GM23338 (cell line): ENCODE measurements at places on chromosomes 11 and 22. TPM values are rescaled to one million over a fixed set of nuclear protein-coding genes. Genes with fewer than 3 reads are reported as not detected.

DNA sequence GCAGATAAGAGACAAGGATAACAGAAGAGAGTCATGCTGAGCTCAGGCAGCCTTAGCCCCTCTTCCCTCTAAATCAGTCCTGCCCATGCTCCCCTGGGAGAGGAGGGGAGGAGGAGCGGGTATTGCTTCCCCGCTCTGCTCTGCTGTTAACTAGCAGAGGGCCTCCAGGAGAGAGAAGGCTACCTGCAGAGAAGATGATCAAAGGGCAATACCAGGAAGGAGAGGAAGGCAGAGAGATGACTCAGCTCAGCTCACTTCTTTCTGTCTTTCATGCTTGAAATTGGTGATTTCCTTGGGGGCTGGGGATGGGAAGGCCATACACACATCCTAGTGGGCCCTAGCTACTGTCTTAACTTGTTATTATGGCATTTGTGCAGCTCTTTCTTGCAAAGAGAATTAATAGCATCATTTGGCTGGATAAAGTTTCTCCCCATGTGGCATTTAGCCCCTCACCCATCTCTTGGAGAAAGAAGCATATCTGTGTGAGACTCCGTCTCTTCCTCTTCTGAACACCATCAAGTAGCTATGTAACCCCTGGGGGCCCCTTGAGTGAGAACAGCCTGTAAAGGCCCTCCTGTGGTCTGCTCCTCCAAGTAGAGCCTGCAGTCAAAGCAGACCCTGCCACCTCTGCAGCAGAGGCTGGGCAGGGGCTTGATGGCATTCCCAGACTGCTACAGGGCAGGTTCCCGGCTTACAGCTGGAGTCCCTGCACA lies 33.4 kb upstream of the AMOTL1 start:
- H3K4me3 ChIP-seq = peak overlapping the region; percentile 22
- H3K36me3 ChIP-seq = no peaks in the 10 kb centered on the region
- H3K27ac ChIP-seq = peak overlapping the region; percentile 70
- peaks cover 75% of the 10 kb centered on the region for H3K4me1 ChIP-seq
- peak; percentile 59 for DNase-seq

DNA sequence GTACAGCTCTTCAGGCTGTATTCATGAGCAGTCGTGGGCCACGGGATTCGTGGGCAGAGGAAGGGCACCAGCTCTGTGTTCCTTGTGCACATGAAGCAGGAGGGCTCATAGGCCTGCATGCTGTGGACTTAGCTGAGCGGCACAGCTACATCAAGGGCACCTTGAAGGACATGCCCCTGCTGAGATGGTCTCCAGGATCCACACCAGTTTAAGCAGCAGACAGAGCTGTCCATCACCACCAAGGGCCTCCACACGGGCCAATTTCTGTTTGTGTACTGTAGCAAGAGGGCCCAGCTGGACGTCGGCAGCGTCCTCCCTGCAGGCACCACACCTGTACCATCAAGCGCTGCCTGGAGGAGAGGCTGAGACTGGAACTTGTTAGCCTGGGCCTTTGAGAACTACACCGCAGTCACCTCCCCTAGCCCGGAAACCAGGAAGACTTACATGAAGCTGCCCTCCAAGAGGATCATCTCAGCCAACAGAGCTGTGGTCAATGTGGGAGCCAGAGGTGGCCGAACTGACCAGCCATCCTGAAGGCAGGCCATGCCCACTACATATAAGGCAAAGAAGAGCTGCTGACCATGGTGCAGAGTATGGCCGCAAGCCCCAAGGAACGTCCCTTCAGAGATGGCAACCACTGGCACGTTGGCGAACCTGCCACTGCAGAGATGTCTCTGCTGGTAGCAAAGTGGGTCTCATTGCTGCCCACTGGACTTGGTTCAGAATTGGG lies 32.7 kb upstream of the GNB1L start:
- H3K4me3 ChIP-seq = no peak overlapping the region
- no peaks in the 10 kb centered on the region for H3K27me3 ChIP-seq
- no peaks in the 10 kb centered on the region for H3K36me3 ChIP-seq

DNA sequence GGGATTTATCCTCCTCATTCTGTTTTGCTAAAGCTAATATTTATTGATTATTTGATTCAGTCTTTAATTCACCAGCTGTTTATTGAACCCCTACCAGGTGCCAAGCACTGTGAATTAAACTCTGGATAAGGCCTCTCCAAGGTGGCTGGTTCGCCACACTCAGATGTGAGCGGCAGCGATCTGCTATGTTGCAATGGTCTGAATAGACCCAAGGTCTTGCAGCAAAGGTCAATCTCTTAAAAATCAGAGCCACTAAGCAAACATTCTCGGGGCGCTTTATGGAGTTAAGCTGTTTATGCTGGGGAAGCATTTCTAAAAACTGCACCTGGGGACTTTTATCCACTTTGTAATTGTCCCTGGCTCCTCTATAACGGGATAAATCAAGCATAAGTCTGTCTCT lies 10.5 kb upstream of the TSPAN18 start:
- H3K27me3 ChIP-seq = no peaks in the 10 kb centered on the region
- no peak for DNase-seq
- H3K27ac ChIP-seq = no peak overlapping the region
- H3K4me3 ChIP-seq = no peak overlapping the region
- no peaks in the 10 kb centered on the region for H3K36me3 ChIP-seq
- H3K4me1 ChIP-seq = peaks cover 18% of the 10 kb centered on the region

GRCh38 chr11:109697140-109697843 lies 275.3 kb downstream of the C11orf87 start:
- H3K27ac ChIP-seq = no peak overlapping the region
- H3K36me3 ChIP-seq = no peaks in the 10 kb centered on the region
- DNase-seq = peak; percentile 78
- H3K4me3 ChIP-seq = no peak overlapping the region
- H3K27me3 ChIP-seq = no peaks in the 10 kb centered on the region

DNA sequence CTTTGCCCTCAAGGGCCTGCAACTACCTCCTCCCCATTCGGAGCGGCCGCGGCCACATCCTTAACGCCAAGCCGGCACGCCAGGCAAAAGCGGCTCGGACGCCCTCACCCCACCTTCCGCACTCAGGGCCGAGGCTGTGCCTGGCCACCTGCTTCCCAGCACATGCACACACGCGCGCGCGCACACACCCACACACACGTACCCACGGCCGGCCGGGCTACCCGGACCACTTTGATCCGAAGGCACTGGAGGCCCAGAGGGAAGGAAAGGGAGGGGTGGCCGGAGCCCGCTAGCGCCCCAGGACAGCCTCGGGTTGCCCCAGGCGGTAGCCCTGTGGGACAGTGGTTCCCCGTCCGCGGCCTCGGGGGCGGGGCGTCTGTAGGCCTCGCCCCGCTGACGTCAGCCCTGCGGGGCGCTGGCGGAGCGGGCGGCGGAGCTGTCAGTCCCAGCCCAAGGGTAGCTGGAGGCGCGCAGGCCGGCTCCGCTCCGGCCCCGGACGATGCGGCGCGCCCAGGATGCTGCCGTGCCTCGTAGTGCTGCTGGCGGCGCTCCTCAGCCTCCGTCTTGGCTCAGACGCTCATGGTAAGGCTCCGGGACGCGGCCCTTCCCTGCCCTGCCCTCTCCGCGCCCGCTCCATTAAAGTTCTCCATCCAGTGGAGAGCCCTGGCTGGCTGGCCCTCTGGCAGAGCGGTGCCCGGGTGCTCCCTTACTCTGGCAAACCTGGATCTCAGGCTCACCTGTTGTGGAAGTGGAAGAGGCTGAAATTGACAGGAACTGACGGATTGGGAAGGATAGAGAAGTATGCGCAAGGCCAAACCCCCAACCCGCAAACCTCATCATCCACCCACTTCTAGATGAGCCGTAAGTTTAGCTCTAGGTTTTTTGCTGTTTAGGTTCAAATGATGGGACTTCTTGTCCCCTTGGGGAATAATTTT lies at the start of gene IL10RA:
IL10RA (plus strand) TSS at position 442 of the 935 bp plus-strand sequence; CDS start at position 516, 74 bp downstream.
- H3K4me3 ChIP-seq = peak within 1 kb of the TSS; percentile 79
- DNase-seq = peak; percentile 91
- no peaks in the 10 kb centered on the region for H3K36me3 ChIP-seq
- H3K27me3 ChIP-seq = peaks cover 33% of the 10 kb centered on the region
- no peak within 1 kb of the TSS for H3K27ac ChIP-seq

- H3K27me3 ChIP-seq = no peaks in the 10 kb centered on the region
- H3K4me3 ChIP-seq = no peak overlapping the region
- no peak for DNase-seq
- no peak overlapping the region for H3K27ac ChIP-seq
Measured at GRCh38 chr22:37084385-37084784, 25.1 kb downstream of the TMPRSS6 start.

- no peak overlapping the region for H3K27ac ChIP-seq
- no peak overlapping the region for H3K4me3 ChIP-seq
- H3K27me3 ChIP-seq = no peaks in the 10 kb centered on the region
- DNase-seq = no peak
- H3K4me1 ChIP-seq = peaks cover 6% of the 10 kb centered on the region; the same call in 1 of the 2 replicates
Measured at GRCh38 chr11:31555938-31556337, 46.4 kb downstream of the ELP4 start.

Gene LDHAL6A
- 0.59 TPM in 1 of 2 replicates, not detected in the other for total RNA-seq

Gene THYN1
- 91.0 and 116 TPM in 2 replicates for total RNA-seq

DNA sequence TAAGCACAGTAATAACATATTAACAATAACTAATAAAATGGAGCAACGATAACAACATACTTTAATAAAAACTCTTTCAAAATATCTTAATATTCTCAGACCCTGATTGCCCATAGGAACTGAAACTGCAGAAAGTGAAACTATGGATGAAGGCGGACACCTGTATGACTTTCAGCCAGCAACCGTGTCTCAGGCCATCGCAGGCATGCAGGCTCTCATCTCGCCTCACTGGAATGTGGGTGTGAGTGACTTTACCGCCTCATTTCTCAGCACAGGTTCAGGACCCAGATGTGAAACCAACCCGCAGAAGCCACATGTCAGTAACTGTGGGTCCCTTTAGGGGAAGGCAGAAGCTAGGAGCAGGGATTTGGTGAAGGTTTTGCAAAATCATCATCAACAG lies 539.1 kb downstream of the FAM181B start:
- H3K27me3 ChIP-seq = no peaks in the 10 kb centered on the region
- no peak overlapping the region for H3K4me3 ChIP-seq
- no peaks in the 10 kb centered on the region for H3K36me3 ChIP-seq
- no peaks in the 10 kb centered on the region for H3K4me1 ChIP-seq

GRCh38 chr11:60971520-60971919 lies at the start of gene CD6:
Gene CD6, plus strand, starts transcription at chr11:60971680. Its CDS starts 186 bp downstream, at chr11:60971866.
- no peak within 1 kb of the TSS for H3K4me3 ChIP-seq
- DNase-seq = no peak
- H3K27ac ChIP-seq = no peak within 1 kb of the TSS
- H3K36me3 ChIP-seq = no peaks in the 10 kb centered on the region

- DNase-seq = peak; percentile 89
- peaks cover 62% of the 10 kb centered on the region for H3K36me3 ChIP-seq
- H3K27ac ChIP-seq = 0 out of 2 replicates have a peak overlapping the region, but pooled peaks have one; percentile 65
- H3K4me3 ChIP-seq = no peak overlapping the region
Measured at GRCh38 chr11:121591405-121592033, 138.8 kb upstream of the SORL1-AS1 start.

- no peak overlapping the region for H3K4me3 ChIP-seq
- H3K27me3 ChIP-seq = no peaks in the 10 kb centered on the region
- no peak overlapping the region for H3K27ac ChIP-seq
- no peaks in the 10 kb centered on the region for H3K4me1 ChIP-seq
- no peak for DNase-seq
- H3K36me3 ChIP-seq = no peaks in the 10 kb centered on the region
Measured at GRCh38 chr22:39287076-39287725, 32.2 kb downstream of the RPL3 start.
